HS-5 (cell line): ENCODE measurements at places on chromosomes 7 and 10.

DNA sequence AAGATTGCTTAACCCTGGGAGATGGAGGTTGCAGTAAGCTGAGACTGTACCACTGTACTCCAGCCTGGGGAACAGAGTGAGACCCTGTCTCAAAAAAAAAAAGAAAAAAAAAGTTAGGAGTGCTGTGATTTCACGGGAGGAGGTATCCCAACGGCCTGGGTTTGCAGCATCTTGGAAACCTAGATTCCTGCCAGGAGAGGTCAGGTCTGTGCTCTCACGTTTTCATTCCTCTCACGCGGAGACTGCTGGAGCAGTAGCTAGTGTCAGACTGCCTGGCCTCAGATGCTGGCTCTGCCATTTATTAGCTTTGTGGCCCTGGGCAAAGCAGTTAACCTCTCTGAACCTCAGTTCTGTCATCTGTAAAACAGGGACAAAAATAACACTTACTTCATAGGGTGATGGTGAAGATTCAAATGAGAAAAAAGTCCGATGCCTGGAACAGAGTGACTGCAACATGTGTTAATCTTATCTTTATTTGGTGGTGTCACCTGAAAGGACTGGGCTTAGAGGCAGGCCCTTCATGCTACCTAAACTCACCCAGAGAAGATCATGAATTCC lies 94.9 kb downstream of the GAD2 start:
- DNase-seq = no peak

GRCh38 chr7:40680657-40681056 lies 545.9 kb downstream of the SUGCT start:
- no peak for DNase-seq

DNA sequence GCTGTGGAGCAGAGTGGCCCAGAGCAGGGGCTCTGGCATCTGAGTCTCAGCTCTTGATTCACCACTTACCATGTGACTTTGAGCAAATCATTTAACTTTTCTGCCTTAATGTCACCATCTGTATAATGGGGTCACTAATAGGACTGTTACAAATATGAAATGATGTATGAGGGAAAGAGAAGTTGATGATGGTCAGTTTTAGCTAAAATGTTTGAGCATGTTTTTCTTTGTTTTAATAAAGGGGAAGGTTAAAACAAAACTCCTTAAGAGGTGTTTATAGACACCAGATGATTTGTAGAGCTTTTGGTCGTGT lies 81.0 kb downstream of the CCNY start:
- DNase-seq = no peak

GRCh38 chr10:22646388-22646853 lies 68.0 kb downstream of the PIP4K2A start:
- DNase-seq = no peak

GRCh38 chr10:56222237-56222636 lies 138.8 kb downstream of the ZWINT start:
- DNase-seq = no peak

- no peak for DNase-seq
Observed at GRCh38 chr7:90412458-90413184, 9.4 kb downstream of the CLDN12 start.
